Cardiac muscle cell (in vitro differentiated cells and primary cell): ENCODE measurements at places on chromosomes 12 and 14. TPM values are rescaled to one million over a fixed set of nuclear protein-coding genes. Genes with fewer than 3 reads are reported as not detected.

Gene HOTAIR
- not detected in 2 replicates for total RNA-seq

Gene GPR68
- 0.35 and 0.42 TPM in 2 replicates for total RNA-seq

DNA sequence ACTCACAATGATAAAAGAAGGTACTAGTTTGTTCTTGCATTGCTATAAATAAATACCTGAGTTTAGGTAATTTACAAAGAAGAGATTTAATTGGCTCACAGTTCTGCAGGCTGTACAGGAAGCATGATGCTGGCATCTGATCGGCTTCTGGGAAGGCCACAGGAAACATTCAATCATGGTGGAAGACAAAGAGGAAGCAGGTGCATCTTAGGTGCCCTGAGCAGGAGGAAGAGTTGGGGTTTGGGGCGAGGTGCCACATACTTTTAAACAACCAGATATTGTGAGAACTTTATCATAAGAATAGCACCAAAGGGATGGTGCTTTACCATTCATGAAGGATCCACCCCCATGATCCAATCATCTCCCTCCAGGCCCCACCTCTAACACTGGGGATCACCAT is 752.6 kb upstream of the FLRT2 start:
- no peak for DNase-seq

- no peak for DNase-seq
These were observed 58.3 kb upstream of the DLK1 start for GRCh38 chr14:100668352-100668751.

DNA sequence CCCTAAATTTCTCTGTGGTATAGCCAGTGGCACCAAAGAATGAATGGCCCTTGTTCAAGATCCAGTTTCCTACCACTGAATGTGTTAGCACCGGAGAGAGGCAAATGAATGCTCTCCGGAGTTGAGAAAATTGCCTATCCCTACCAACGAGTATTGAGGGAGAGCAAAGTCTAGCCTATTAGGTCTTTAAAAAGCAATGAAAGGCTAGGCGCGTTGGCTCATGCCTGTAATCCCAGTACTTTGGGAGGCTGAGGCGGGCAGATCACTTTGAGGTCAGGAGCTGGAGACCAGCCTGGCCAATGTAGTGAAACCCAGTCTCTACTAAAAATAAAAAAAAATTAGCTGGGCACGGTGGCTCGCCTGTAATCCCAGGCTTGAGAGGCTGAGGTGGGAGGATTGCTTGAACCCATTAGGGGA is 898 bp upstream of the RAB15 start:
- no peak for DNase-seq
